Activated gamma-delta T cell treated with Interleukin-2 at 50 U/mL for 16 hours (primary cell): ENCODE measurements at places on chromosomes 12 and 14.

- DNase-seq = no peak
These were observed 1.7 kb upstream of the NEK9 start for GRCh38 chr14:75128596-75128990.

DNA sequence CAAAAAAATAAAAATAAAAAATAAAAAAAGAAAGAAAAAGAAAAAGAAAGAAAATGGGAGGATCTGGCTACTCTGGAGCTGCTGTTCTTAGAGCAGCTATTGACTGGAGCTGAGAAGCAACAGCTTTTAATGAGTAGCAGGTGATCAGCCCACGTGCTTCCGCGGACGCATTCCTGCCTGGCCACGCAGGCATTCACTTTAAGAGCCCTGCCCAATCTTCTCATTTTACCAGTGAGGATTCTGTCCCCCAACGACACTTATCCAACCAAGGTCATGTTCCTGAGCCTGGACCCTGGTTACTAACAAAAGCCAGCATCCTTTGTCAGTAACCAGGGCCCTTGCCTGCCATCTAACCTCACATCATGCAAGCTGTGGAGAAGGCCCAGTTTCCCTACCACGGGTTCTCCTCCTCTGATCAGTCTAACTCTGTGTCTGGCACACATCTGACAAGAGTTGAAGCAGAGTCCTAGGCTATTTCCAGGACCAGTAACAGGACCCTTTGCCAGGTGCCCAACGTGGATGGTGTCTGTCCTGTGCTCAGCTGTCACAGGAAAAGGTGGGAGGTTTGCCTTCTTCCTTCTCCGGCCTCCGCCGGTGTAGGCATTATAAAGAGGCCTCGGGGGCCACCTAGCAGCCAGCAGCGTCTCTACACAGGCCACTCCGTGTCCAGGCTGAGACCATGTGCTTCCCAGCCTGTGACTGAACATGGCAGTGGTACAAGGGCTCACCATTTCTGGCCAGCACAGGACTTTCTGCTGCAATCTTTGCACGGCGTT lies 60.9 kb upstream of the GPATCH2L start:
- DNase-seq = no peak

DNA sequence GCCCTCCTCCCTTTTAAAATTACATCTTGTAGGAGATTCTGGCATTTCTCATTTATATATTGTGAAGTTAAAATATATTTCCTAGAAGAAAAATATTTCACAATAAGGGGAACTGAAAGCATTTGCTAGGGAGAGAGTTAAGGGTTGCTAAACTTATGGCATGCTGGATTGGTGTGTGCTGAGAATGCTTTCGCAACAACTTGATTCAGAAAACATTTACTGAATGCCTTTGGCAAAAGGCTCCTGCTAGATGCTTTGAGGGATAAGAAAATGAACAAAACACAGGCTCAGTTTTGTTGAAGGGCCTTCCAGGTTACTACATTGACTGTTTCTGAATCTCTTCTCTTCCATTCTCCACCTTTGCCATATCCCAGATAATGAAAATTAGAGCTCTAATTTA lies 67.5 kb downstream of the DIP2B start:
- DNase-seq = no peak

DNA sequence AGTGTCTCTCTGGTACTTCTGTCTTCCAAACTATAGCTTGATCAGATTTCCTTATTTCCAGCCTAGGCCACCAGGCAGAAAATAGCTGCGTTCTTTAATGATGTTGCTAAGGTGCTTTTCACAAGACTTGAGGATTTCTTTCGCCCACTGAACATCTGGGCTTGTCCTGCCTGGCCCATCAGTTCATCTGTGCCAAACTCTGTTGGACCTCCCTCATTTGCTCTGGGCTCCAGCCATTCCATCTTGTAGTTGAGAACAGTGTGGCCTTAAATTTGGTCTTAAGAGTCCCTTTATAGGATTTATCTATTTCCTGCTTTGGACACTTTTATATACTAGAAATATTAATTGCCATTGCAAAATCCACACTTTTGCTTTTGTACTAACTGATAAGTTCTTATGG lies 109.6 kb downstream of the TTLL5 start:
- DNase-seq = no peak

- no peak for DNase-seq
These were observed 196.8 kb upstream of the NEDD1 start for GRCh38 chr12:96710127-96710745.

DNA sequence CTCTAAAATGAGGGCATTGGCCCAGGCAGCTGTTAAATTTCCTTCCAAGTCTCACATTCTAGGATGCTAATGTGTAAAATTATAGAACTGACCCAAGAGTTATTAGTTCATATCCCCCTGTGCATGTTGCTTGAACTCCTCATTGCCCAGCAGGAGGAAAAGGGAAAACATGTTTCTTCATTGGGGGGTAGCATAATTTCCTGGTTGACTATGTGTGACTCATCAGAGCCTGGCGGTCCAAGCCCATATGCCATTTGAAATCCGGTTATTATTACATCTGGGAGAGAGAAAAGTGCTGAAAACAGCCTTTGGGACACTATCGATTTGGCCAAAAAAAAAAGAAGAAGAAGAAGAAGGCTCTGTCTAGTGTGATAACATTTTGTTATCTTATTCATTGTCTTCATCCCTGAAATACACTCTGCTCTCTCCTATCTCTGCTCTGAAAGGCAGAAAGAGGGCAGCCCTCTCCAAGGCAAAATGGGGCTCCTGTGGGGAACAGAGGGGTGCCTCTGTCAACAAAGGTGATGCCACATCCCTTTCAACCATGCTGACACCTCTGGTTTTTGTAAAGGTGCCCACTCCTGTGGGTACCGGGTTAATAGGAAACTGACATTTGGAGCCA lies 114.2 kb downstream of the DAD1 start:
- DNase-seq = no peak

- DNase-seq = no peak
These were observed 50.8 kb downstream of the RPS6KA5 start for GRCh38 chr14:91009501-91010152.

DNA sequence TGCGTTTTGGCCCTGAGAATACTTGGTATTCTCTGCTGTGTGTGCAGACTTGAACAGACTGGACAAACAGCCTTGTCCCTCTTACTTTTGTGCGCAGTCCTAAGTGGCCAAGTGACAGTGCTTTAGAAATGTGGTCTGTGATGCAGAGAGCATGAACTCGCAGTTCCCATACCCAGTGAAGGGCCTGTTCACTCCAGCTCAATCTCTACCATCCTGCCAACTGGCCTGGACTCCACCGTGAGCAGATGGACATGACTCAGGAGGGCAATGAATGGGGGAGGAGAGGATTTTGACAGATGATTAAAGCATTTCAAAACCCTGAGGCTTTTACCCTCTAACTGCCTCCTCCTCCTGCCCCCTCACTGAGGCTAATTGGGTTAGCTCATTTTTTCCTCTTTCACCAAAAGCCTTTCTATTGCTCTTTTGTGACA lies 62.5 kb upstream of the PYGL start:
- no peak for DNase-seq

- no peak for DNase-seq
These were observed 72.4 kb downstream of the IGF1 start for GRCh38 chr12:102407776-102408486.

- no peak for DNase-seq
These were observed 663 bp downstream of the LRRK2 start for GRCh38 chr12:40225337-40225983.

DNA sequence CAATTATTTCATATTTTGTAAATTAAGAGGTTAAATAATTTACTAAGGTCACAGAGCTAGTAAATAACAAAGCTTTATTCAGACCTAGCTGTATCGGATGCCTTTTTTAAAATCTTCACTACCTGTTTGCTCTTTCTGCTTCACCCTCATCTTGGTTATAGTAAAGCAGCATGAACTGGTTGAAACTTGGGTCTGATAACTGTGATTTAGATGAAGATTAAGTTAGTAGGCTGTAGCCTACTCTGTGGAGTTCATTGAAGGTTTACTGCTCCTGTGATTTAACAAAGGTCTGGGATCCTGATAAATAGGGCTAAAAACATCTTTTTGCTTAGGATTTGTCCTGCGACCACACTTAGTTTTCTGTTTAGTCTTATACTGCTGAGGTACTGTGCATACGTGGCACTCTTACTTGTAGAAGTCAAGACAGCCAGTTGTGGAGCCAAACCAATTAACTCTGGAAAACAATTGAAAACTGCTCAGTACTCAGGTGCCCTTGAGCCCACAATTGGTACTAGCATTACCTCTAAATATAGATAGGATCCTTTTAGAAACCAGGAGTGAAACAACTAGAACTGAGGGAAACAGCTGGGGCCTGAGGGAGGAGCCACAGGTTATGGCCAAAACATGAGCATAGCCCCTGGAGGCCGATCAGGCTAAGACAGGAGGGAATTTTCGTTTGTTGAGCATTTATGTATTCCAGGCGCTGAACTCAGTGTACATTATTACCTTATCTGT lies 2.3 kb downstream of the SPATS2 start:
- no peak for DNase-seq

GRCh38 chr14:92362781-92363235 lies 39.8 kb downstream of the SLC24A4 start:
- no peak for DNase-seq

DNA sequence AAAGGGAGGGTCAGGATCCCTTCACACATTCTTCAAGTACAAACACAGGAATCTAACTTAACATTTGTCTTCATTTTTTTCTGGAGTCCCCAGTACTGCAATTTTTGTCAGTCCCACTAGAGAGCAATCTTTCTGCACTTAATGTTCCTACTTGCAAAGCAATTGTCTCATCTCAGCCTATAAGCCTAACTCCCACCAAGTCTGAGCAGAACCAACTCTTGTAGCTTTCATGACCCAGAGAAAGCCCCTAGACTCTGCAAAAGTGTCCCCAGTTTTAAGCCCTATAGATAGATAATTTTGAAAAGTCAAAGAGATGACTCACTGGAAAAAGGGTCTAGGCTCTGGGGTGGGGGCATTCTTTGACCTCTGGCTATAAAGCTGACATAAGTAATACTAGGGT lies 1.8 kb upstream of the ZBTB39 start:
- DNase-seq = no peak

- no peak for DNase-seq
These were observed 77.4 kb upstream of the ALG10 start for GRCh38 chr12:33944703-33945437.

GRCh38 chr12:66860752-66861750 lies 182.2 kb upstream of the GRIP1 start:
- DNase-seq = peak; percentile 58

DNA sequence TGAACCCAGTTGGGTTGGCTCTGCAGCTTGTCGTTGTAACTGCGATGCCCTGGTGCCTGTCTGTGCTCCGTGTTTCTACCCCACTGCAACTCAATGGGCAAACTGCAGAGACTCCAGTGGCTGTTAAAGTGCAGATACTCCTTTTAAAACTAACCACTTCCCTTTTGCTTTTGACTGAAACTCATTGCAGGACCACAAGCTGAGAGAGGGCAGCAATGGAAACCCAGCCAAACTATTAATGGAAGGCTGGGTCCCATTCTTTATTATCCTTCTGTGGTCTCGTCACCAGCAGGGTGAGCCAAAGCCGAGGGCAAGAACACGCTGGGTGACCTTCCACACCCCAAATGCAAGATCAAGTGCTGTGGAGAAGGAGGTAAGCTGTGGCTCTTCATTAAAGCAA lies 910.4 kb downstream of the VRK1 start:
- peak; percentile 16 for DNase-seq

DNA sequence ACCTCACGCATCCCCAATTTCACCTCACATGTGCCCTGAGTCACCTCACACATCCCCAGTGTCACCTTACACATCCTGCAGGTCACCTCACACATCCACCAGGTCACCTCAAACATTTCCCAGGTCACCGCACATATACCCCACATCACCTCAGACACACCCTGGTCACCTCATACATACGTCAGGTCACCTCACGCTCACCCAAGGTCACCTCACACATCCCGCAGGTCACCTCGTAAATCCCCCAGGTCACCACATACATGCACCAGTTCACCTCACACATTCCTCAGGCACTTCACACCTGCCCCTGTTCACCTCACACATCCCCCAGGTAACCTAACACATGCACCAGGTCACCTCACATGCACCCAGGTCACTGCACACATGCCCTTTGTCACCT lies 864.0 kb downstream of the TMEM121 start:
- DNase-seq = no peak

GRCh38 chr14:104639885-104640548 lies 35.4 kb upstream of the TMEM179 start:
- peak; percentile 24 for DNase-seq

- DNase-seq = no peak
These were observed 772 bp downstream of the SCARB1 start for GRCh38 chr12:124862768-124863415.

- no peak for DNase-seq
These were observed 1441.9 kb upstream of the FLRT2 start for GRCh38 chr14:84087986-84088531.

DNA sequence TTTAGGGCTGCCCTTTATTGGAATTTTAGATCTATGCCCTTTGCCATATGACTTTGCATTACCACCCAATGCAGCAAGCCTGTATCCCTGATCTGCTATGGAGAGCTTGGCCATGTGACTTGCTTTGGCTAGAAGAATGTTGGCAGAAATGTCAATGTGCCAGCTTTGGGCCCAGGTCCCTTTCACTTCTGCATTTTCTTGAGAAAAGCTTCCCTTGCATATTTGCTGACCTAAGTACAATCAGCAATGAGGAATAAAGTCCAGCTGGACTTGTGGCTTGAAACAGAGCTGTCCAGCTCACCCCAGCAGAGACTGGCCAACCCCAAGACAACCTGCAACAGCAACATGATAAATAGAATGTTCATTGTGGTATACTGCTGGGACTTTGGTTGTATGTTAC lies 135.9 kb downstream of the PAH start:
- DNase-seq = no peak

GRCh38 chr12:52872644-52873389 lies 24.0 kb upstream of the KRT78 start:
- no peak for DNase-seq

- no peak for DNase-seq
These were observed 51.8 kb upstream of the FBRSL1 start for GRCh38 chr12:132437943-132438700.

DNA sequence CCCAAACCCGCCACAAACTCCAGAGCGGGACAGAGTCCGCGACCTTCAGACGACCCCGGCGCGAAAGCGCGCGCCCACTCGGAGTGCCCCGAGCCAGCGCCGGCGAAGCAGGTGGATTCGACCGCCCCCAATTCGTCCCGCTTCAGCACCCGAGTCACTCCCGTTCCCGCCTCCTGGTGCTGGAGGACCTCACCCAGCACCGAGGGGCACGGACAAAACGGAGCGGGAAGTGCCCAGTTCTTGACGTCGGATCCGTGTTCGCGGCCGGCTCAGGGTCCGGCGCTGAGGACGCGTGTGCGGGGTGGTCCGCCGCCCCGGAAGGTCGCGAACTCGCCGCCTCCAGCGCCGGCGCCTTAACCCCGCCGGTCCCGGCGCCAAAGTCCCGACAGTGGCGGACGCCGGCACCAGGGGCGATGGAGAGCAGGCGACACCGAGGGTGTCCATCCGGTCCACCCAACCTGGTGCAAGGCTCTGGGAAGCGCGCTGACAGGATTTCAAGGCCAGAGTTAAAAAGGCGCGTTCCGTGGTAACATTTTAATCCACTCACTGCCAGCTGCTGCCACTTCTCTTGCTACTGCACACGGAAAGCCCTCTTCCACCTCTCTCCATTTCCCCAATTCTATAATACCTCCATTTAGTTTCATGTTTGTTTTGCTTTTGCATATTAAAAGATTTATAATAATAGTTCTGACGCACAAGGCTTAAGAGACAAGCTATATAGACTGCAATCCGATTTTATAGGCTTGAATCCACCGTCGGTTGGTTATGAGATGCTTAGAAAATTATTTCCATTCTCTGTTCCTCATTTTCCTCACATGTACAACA lies 240.0 kb upstream of the CPNE8 start:
- no peak for DNase-seq

- DNase-seq = no peak
These were observed 29.1 kb downstream of the BBOF1 start for GRCh38 chr14:74048281-74048680.
